Stimulated activated naive CD8-positive, alpha-beta T cell treated with anti-CD3 and anti-CD28 coated beads, Interleukin-15, Interleukin-2, amounts not matched to agents 100 U/mL and 50 U/mL, for 24 hours (primary cell): ENCODE measurements at places on chromosomes 7 and 10.

- DNase-seq: peak; percentile 44
Measured at GRCh38 chr7:142478479-142479220, 220.8 kb upstream of the PRSS58 start.

- no peak for DNase-seq
Measured at GRCh38 chr10:118340486-118340885, 1.6 kb downstream of the FAM204A start.

- DNase-seq: no peak
Measured at GRCh38 chr10:92756201-92757065, 66.7 kb downstream of the HHEX start.

DNA sequence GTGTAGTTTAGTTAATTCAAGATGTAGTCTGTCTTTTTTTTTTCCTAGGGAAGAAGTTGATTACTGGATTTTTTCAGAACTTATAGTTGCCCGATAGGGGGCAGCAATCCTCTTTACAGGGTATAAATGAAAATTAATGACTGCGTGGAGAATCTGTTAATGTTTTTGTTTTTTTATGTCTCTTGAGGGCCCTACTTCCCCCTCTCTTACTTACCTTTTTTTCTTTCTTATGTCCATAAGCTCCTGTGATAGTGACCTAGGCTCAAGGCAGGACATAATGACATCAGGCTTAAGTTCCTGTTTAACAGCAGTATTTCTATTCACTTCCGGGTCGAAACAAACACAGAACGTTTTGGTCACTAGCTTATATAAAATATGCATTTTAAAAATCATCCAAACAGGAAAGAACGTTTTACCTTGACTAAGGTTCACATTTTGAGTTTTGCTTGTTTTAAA is 18.8 kb downstream of the CDC123 start:
- peak; percentile 49 for DNase-seq

- no peak for DNase-seq
Measured at GRCh38 chr10:74889662-74889998, 63.2 kb downstream of the KAT6B start.

DNA sequence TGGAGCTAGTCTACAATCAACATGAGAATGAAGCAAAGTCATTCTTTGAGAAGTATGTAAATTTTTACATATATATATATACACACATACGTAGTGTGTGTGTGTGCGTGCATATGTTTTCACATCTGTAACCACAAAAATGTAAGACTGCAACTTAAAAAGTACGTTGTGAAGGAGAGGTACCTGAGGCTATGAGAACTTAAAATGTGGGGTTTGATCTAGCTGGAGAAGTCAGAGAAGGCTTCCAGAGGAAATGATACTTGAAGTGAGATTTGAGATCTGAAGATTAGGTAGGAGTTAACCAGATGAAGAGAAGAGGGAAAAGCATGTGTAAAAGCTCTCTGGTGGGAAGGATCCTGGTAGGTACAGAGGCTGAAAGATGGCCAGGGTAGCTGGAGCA is 5.8 kb downstream of the TAF5 start:
- no peak for DNase-seq

GRCh38 chr7:156611014-156612010 is 29.3 kb upstream of the RNF32 start:
- no peak for DNase-seq

GRCh38 chr7:19482628-19483027 is 226.2 kb downstream of the POLR1F start:
- DNase-seq: no peak

- DNase-seq: no peak
Measured at GRCh38 chr10:60541451-60541850, 151.8 kb upstream of the ANK3 start.

DNA sequence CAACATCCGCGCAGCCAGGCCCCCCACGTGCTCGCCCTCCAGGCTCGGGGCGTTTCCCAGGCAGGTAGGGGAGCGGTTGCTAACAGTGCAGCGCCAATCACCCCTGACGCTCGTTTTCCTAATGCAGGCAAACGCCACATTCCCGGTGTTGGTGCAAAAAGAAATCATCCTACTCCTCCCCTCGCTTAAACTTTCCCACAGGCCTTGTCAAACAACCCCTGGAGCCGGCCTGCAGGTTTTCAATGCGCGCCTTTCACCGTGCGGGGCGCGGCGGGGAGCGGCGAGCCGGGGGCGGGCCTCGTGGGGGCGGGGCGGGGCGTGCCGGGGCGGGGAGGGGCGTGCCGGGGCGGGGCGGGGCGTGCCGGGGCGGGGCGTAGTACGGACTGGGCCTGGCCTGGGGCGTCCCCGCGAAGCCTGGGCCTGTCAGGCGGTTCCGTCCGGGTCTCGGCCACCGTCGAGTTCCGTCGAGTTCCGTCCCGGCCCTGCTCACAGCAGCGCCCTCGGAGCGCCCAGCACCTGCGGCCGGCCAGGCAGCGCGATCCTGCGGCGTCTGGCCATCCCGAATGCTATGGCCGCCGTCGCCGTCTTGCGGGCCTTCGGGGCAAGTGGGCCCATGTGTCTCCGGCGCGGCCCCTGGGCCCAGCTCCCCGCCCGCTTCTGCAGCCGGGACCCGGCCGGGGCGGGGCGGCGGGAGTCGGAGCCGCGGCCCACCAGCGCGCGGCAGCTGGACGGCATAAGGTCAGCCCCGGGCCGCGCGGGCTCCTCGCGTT is at the start of gene ECHDC3:
TSS of gene ECHDC3 (plus strand) at position 374 of the 770 bp plus-strand sequence. CDS start at position 569, 195 bp downstream.
- peak; percentile 51 for DNase-seq

- DNase-seq: no peak
Measured at GRCh38 chr10:48316236-48316635, 9.8 kb downstream of the MAPK8 start.

DNA sequence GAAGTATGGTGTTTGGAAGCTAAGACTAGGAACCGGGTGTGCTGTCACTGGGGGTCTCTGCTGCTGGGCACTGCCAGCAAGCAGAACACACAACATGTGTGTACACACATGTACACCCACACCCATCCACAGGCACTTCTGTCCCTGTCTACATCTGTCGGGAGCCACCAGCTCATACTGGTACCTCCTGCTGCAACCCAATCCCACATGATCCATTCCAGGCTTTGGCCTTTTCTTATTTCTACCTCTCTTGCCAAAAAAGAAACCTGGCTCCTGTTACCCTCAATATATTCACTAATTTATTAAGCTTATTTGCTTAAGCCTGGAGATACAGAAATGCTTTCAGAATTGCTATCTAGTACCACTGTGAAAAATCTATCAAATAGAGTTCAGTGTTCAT is 246.0 kb downstream of the DIP2C start:
- DNase-seq: no peak

GRCh38 chr7:49839863-49840645 is 66.6 kb downstream of the VWC2 start:
- DNase-seq: no peak

GRCh38 chr7:158868764-158869410 is 12.5 kb downstream of the DYNC2I1 start:
- no peak for DNase-seq

- DNase-seq: no peak
Measured at GRCh38 chr10:47078393-47079203, 167.4 kb downstream of the PTPN20 start.

- no peak for DNase-seq
Measured at GRCh38 chr7:104048055-104048454, 58.6 kb upstream of the RELN start.

GRCh38 chr7:156954941-156955340 is 5.4 kb downstream of the NOM1 start:
- DNase-seq: no peak

DNA sequence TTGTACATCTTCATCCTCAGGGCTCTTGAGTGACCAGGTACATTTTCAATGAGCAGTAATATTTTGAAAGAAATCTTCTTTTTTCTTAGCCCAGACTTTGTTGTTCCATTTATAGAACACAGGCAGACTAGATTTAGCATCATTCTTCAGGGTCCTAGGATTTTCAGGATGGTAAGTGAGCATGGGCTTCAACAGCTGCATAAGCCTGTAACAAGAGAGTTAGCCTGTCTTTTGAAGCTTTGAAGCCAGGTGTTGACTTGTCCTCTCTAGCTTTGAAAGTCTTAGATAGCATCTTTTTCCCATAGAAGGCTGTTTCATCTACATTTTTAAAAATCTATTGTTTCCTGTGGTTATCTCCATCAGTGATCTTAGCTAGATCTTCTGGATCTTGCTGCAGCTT is 4.5 kb upstream of the NDUFA5 start:
- DNase-seq: no peak

- DNase-seq: no peak
Measured at GRCh38 chr7:30915005-30915601, 3.5 kb downstream of the AQP1 start.

GRCh38 chr10:121368347-121369025 is 229.8 kb downstream of the FGFR2 start:
- DNase-seq: no peak

DNA sequence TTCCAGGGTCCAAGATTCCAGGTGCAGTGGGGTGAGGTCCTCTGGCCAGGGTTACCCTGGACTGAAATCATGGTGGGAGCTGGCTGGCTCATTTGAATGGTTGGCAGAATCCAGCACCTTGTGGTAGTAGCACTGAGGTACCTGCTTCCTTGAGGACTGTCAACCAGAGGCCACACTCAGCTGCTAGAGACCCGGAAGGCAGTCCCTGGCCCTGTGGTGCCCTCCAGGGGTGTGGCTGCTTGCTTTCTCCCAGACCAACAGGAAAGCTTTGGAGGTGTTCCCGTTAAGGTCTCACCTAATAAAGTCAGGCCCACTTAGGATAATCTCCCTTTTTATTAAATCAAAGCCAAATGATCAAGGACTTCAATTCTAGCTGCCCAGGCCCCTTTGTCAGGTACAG is 107.7 kb upstream of the GDF10 start:
- DNase-seq: no peak

DNA sequence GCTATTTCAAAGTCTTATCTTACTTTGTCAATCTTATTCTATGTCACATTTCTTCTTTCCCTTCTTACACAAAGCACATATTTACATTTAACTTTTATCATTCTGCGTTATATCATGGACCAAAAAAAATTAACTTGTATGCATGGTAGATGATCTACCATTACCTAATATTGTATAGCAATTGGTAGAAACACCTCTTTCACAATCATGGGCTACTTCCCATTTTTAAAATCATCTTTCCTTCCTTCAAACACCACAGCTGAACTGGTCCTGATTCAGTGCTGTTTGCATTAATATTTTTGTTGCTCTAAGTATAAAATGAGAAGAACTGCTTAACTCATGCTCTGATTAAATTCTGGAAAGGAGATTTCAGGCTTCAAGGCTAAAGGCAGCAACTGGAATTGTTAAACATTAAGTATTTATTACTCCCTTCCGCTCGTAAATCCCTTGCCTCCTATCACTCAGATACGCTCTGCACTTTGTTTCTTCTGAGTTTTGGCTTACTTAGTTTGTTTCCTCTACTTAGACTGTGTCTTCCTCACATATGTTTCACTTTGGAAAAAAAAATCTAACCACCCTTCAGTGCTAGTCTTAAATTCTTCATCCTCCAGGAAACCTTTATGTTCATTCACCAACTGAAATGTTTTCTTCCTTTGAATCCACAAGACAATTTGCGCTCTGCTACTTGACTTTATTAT is 901.4 kb downstream of the PCDH15 start:
- DNase-seq: no peak

DNA sequence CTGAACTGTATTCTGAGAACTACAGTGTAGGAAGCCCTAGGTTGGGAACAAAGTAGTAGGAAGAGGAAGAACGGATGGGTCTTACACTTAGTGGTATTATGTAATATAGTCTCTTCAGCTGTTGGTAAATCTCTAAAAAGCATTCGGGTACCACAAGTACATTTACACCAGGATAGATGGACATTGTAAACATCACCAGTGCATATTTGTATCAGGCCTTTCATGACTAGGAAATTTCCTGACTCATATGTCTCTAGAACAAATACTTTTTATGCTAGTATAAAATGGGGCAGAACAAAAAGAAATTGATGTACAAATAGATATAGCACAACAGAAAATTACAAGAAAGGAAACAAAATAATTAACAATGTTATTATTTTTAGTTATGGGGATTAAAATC is 21.5 kb upstream of the OR6B1 start:
- no peak for DNase-seq

DNA sequence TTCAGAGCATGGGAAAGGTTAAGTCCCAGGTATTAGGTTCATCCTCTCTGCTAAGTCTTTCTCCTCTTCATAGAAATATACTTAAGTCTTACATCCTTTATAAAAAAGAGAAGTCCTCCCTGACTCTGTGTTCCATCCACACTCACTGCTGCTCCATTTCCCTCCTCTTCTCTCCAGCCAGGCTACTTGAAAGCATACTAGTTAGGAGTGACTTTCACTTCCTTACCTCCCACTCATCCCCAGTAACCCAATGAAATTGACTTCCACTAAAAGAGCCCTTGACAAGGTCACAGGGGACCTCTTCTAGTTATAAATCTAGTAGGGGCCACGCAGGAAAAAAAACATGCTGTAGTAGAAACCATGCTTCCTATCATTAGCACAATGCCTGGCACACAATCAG is 133.1 kb upstream of the AGK start:
- no peak for DNase-seq

DNA sequence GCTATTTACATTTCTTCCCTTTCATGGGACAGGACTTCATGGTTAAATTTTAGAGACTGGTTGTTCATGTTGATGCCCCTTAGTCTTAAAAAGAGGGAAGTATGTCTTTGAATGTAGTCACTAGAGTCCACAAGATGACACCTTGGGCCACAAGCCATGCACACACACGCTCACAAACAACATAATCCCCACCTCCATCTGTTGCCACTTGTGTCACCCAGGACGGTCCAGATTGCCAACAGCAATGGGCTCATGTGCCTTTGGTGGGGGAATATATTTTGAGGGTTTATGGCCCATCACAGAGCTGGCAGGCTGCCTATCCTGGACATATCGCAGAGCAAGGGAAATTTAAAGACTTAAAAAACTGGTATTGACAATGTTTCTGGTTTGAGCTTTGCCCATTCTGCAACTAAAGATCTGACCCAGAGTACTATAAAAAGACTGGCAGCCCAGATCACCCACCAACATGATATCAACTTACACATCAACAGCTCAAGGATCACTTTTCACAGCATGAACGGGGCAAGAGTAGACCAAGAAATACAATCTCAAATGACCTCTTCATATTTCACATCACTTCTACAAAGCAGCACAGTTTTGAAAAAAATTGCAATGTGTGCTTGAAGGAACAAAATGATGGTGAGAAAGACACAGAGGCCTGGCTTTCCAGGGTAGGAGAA is 50.5 kb downstream of the STRA8 start:
- no peak for DNase-seq

- no peak for DNase-seq
Measured at GRCh38 chr10:85477979-85478378, 888.6 kb downstream of the GRID1 start.

DNA sequence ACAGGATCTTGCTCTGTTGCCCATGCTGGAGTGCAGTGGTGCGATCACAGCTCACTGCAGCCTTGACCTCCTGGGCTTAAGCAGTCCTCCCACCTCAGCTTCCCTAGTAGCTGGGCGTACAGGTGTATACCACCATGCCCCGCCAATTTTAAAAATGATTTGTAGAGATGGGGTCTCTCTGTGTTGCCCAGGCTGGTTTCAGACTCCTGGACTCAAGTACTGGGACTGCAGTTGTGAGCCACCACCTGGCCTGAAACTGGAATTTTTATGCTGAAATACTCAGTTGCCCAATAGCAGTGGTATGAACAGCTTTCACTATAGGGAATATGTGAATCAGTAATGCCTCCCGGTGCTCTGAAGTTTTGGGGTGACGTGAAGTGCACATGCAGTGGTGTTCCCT is 7.6 kb downstream of the ZRANB1 start:
- DNase-seq: no peak
